ENCODE measurements at places on chromosomes 4 and X.

- no peak for DNase-seq
Measured at GRCh38 chr4:123383566-123383965, 13.0 kb upstream of the SPRY1 start.

DNA sequence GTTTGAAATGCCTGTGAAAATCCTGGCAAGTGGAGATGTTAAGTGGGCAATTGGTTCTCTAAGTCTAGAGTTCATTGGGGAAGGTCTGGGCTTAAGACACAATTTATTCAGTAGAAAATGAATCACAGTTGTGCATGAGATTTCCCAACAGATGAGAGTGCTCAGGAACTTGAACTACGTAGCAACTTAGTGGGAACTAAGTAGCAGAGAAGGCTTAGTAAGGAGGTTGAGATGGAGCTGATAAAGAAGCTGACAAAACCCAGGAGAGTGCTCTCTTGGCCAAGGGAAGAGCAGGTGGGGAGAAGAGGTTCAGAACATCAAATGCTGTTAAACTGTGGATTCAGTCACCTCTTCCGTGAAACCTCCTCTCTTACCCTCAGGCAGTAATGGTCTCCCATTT lies 33.0 kb downstream of the AFF1 start:
- DNase-seq = no peak

GRCh38 chr4:79874197-79874596 lies 198.8 kb downstream of the ANTXR2 start:
- DNase-seq = no peak

- no peak for DNase-seq
Measured at GRCh38 chrX:34778916-34779315, 121.8 kb upstream of the TMEM47 start.

DNA sequence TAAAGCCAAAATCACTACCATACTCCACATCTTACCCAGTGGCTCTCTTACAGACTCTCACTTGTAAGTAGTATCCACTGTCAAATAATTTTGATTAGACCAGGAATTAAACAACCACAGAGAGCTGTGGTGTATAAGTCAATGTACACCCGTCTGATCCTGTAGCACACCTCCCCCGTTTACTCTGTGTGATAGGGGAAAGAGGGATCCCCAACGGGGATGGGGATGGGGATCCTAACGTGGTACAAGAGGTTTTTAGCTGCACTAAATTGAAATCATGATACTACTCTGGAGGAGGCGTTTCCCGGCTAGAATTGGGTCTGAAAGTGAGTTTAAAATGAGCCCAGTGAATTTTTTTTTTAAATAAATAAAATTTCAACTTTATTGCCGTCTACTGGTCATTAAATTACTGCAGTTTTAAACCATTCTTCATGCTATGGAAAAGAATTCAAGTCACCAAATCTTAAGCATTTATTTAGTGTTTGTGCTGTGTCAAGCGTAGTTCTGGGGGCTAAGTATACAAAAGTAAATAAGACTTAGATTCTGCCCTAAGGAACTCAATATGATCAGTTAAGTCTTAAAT lies 76.6 kb downstream of the INTS12 start:
- no peak for DNase-seq

GRCh38 chr4:80183250-80184052 lies 13.9 kb upstream of the PRDM8 start:
- no peak for DNase-seq

GRCh38 chr4:87270144-87270543 lies 49.7 kb upstream of the KLHL8 start:
- no peak for DNase-seq

- DNase-seq = no peak
Measured at GRCh38 chr4:24878636-24879016, 34.2 kb downstream of the CCDC149 start.

GRCh38 chr4:98473046-98473445 lies 185.4 kb downstream of the TSPAN5 start:
- no peak for DNase-seq

GRCh38 chr4:173522160-173522950 lies 7.7 kb downstream of the HAND2 start:
- DNase-seq = no peak

GRCh38 chrX:119118780-119119395 lies 8.7 kb downstream of the KIAA1210 start:
- DNase-seq = peak; percentile 35

DNA sequence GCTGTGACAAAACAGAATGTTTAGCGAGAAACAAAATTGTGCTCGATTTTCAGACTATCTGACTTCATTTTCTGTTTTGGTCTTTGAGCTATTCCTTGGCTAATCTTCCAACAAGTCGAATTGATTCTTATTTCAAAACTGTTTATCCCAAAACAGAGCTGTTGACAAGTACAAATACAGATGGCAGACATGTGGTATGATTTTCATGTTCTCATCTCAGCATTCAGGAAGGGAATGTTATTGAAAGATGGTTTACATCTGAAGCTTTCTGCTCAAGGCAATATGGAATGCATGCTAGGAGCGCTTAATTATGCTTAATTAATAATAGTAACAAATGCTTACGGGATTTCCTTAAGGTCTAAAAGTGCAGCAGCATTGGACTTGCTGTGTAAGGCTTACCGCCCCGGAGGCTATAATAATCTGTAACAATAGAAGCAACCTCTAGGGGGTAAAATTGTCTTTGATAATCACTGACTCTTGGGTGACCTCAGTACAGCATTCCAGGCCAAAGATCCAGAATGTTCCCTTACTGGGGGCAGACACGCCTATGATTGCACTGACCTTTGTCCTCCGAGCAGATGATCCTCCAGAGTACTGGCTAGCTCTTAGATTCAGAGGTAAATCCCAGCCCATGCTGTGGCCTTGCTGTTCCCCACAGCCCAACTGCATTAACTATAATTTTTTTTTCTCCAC lies 16.4 kb downstream of the LSM6 start:
- no peak for DNase-seq

GRCh38 chr4:168758351-168758876 lies 251.6 kb downstream of the CBR4 start:
- DNase-seq = no peak

- no peak for DNase-seq
Measured at GRCh38 chrX:40755291-40756249, 20.2 kb upstream of the MED14 start.

GRCh38 chrX:23381099-23382087 lies 46.7 kb downstream of the PTCHD1 start:
- no peak for DNase-seq

DNA sequence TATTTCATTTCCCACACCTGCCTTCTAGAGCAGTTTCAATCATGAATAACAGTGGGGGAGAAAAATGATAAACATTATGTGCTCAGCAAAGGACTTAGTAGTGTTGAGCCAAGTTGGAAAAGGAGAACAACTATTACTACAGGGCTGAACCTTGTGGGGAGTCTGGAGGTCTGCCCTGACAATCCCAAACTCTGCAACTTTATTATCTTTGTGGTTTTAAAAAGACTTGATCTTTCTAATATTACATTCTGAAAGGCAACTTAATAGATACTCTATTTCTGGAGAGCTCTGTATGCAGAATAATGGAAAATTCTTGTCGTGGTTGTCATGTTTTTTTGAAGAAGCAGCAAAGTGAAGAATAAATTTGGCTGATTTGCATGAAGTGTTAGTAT lies 116.1 kb downstream of the SPCS3 start:
- no peak for DNase-seq

DNA sequence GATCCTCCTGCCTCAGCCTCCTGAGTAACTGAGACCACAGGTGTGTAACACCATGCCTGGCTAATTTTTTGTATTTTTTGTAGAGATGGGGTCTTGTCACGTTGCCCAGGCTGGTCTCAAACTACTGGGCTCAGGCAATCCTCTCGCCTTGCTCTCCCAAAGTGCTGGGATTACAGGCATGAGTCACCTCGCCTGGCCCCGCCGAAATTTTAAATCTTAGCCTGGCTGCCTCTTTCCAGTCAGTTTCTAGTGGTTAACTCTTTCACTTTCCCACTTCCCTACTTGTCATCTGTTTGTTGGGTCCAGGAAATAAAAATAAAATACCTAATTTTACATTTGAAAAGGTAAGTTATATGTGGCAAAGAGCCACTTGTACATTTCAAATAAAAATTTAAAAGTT lies 62.4 kb downstream of the TMEM165 start:
- DNase-seq = no peak
